HL-60 (cell line): ENCODE measurements at places on chromosomes 7 and 10.

DNA sequence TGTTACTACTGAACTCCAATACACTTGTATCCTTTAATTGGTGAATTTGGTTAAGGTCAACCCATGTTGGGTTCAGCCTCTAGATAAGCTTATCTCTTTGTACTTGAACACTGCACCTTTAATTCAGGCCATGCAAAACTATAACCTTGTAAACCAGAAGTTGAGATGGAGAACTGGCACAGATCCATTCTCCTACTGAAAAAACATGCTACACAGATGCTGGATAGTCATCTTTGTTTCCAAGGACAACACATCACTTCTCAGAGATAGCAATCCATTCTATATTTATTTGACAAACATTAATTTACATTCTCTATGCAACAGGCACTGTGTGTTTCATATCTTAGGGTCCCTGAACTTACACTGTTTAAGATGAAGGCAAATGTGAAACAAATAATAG lies 2.9 kb upstream of the CDK14 start:
- DNase-seq = no peak

DNA sequence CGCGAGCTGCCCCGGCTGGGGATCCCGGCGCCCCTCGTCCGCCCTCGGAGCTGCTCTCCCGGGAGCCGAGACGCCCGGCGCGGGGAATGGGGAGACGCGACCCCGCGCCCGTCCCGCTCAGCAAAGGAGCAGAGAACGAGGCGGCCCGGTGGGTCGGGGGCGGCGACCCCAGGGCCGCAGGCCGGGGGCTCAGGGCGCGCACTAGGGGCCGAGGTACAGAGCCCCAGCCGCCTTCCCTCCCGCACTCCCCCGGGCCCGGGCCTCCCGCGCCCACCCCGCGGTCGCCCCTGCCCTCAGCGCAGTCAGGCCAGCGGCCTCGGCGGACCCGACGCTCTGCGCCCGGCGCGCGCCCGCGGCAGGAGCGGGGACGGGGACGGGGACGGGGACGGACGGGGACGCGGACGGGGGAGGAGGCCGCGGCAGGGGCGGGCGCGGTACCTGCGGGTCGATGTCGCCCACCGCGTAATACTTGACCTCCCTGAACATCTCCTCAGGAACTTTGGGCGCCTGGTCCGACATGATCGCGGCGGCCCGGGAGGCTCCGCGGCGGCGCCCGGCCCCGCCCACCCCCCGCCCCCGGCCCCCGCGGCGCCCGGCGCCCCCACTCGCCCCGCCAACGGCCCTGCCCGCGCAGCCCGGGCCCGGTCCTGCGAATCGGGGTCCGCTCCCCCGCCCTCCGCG lies 373 bp downstream of the PAXIP1 start:
- DNase-seq = no peak

DNA sequence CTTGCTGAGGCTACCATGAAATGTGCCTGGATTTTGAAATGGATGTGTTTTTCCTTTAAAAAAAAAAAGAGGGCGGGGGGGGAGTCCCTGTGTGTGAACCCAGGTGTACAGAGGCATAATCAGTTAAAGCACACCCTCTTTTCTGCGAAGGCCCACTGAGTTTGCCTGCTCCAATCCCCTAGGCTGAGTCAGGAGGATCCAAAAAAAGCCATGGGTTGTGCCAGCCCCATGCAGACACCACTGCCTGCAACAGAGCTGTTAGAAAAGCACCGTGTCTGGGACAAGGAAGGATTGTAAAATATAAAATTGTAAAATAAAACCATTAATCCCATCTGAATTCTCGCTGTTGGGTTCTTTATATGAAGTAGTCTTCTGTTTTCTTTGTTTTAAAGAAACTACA lies 217.9 kb downstream of the ADAM12 start:
- DNase-seq = no peak

GRCh38 chr10:115996031-115996430 lies 277.0 kb downstream of the GFRA1 start:
- DNase-seq = no peak

DNA sequence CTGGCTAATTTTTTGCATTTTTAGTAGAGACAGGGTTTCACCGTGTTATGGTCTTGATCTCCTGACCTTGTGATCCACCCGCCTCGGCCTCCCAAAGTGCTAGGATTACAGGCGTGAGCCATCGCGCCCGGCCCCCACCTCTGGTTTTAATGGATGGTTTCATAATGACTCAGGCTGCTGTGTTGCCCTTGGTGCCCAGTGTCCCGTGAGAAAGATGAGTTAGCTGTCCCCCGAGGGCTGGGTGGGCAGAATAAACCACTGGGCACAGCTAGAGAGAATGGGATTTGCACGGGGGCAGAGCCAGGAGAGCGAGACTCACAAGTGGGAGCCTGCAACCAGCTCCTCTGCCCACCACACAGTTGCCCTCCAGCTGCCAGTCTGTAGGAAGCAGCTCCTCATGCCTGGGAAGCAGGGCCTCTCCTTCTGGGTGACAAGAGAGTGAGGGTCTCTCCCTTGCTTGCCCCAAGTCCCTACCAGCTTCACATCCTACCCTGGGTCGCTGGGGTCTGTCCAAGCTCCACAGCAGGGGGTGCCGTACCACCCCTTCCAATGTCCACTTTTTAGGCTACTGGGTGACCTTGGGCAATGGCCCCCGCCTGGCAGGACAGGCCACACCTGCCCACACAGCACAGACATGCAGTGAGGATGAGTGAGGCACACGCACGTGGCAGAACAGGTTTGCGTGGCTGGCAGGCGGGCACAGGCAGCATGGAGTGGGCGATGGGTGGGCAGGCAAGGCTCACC lies 16.1 kb upstream of the NDST2 start:
- no peak for DNase-seq

DNA sequence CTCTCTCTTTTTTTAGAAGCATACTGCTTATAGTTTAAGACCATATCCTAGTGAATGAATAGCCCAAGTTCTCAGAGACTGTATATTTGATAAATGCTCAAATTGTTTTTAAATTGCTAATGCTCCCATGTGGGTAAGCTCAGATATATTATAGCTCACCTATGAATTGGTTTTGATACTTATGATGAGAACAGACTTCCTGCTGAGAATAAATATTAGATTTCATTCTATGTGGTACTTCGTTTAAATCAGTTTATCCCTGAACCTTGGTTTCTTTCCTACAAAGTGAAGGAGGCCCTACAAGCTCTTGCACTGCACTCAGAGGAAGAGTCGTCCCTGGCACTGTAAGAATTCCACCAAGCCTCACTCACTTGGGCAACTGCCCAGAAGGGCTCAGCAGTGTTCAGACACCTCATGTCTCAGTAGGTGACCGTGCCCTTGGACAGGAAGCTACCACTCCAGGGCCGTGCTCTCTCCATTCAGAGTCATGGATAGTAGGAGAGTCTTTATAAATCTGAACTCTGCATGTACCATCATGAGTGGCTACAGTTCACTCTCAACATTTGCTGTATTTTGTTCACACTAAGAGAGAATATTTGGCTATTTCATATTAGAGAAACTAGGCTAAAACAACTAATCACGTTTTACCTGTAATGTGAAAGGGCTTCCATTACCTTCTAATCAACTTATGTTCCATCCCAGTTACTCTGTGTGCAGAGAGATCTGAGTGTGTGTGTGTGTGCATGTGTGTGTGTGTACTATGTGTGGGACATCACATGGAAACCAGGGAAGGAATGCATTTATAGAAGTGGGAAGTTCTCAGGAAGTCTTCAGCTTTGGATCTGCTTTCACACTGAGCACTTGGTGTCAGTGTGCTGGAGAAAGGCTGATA lies 93.8 kb downstream of the PTPRE start:
- DNase-seq = no peak

DNA sequence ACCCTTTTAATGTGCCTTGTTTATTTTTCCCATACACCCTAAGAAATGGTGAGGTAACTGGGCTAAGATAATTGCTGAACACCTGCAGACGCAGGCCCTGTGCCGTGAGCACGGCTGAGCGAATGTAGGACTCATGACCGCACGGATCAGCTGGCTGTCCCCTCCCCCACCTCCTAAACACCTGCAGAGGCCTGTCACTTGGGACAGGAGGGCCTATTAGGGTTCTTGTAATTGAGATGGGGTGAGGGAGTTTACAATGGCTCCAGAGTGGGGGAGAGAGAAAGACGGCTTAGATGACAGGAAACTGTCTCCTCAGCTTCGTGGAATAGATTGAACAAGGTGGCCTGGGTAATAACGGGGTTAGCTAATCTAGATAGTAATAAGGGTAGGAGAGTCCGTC lies 291.7 kb upstream of the HABP2 start:
- no peak for DNase-seq

GRCh38 chr7:80165177-80165576 lies 30.5 kb downstream of the GNAI1 start:
- DNase-seq = no peak

DNA sequence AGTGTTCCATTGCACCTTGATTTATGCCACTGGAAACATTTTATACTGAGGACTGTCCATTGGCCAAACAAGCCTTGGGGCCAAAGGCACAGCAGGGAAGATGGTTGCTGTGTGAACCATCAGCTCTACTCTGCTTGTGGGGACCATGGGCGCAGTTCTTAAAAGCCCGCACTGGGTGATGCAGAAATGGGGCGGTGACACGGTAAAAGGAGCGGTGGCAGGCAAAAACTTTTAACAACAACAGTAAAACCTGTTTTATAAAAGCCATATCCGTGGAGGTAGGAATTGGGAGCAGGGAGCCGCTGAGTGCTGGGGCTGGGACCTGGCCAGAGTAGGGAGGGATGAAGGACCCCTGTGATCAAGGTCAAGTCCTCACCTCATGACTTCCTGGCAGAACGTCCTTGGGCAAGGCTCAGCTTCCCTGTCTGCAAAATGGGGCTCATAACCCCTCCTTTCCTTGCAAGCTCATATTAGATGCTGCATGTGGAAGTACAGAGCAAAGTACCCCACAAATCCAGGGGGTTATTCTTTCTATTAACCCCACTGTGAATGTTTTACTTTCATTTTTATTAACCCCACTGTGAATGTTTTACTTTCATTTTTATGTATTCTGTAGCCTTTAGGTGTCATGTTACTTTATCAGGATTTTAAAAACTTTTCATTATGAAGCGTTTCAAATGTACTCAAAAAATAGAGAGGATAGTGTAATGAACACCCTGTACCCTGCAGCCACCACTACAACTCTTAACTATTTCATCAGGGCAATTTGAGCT lies 78.3 kb downstream of the GRK5 start:
- no peak for DNase-seq

DNA sequence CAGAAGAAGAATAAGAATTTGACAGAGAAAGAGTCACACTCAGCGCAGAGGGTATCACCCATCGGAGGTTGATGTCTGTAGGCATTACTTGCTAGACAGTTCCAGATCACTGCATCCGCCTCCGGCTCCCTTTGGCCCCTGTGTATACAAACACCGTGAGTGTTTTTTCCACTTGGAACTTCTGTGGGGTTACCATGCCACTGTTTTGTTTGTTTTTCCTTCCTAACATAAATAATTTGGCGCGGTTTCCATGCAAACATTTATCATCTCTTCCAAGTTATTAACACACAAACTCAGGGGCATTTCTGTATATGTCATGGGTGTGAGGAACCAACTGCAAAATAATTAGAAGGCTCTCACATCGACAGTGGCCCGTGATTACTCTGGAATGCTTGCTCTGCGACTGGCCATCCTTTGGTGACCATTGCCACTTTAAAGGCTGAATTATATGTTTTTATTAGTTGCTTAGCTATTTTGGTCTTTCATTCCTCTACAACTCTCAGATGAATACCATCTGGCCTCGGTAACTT lies 612.2 kb upstream of the MKI67 start:
- DNase-seq = no peak

GRCh38 chr7:124074007-124074406 lies 41.1 kb upstream of the TMEM229A start:
- DNase-seq = no peak

DNA sequence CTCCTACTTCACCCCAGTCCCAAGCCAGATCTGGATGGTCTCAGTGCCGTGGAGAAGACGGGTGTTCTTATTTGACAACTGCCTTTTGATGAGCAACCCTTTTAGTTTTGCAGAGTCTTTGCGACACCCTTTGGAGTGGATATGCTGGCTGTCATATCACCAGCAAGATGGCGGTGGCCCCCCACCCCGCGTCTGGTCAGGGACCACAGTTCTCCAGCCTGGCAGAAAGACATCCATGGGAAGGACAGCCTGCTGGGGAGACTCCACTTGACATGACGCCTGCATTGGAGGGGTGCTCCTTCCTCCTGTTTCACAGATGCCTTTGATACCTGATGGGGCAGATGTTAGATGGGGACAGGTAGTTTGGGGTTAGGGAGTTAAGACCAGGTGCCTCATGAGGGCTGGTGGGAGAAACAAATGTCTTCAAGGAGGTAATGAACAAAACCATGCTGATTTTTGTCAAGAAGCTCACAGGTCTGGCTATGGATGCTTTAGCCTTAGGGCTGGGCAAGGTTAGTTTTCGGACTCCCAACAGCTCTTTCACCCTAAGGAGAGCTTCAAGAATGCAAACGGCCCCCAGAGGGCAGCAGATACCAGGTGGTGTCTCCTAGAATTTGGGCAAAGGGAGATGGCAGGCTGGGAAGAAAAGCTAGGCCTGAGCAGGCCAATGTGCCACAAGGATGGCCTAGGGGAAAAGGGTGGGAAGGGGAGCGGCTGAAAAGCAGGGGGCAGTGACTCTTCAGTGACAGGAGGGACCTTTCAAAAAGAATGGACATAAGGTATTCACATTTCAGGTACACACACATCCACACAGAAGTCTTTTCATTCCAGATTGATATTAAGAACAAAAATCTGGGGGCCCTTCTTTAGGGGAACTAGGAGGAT lies 95.2 kb downstream of the CLEC2L start:
- DNase-seq = peak; percentile 48

- no peak for DNase-seq
Observed at GRCh38 chr10:16646181-16647059, 124.7 kb upstream of the C1QL3 start.

DNA sequence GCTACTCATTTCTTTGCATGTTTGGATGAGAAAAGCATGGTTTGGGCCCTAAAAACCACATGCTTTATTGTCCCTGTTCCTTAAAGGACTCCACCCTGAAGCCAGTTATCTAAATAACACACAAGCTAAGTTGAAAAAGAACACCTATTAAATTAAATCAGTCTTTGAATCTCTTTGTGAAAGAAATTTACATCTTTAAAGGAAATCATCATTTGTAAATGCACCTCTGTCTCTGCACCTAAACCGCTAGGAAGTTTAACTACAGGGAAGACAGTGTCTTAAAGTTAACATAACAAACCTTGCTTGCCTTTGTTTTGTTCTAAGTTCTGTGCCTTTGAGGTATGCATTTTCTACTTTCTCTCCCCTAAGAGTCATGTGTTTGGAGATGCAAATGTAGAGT lies 52.6 kb downstream of the HTR7 start:
- no peak for DNase-seq

DNA sequence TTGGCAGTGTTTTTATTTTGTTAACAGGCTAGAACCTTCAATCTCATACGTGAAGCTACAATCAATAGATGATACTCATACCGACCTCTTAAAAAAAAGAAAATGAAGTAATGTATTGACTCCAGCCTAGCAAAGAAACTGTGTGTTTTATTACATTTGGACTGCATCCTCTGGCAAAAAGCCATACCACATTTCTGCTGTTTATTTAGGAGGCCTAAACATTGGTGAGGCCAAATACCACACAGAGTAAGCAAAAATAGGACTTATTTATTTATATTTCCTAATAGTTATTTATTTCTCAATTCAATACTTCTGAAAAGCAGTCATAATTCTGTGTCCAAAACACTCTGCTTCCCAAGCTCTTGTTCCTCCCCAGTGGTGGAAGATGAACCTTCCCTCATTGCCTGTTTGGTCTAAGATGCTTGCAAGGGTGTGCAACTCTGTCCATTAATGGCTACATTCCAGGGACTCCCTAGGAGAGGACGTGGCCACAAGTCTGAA lies 398.8 kb upstream of the KLF6 start:
- DNase-seq = no peak

GRCh38 chr7:13078105-13078504 lies 390.7 kb downstream of the ARL4A start:
- no peak for DNase-seq

- DNase-seq = no peak
Observed at GRCh38 chr10:84310470-84310869, 17.9 kb upstream of the CCSER2 start.
